ENCODE measurements at places on chromosomes 1 and 21. TPM values are rescaled to one million over a fixed set of nuclear protein-coding genes. Genes with fewer than 3 reads are reported as not detected.

- H3K4me1 ChIP-seq: no peaks in the 10 kb centered on the region
- H3K27me3 ChIP-seq: no peaks in the 10 kb centered on the region
- no peaks in the 10 kb centered on the region for H3K36me3 ChIP-seq
- DNase-seq: no peak
- no peak overlapping the region for H3K4me3 ChIP-seq
These were observed 51.2 kb downstream of the GORAB start for GRCh38 chr1:170583186-170583585.

DNA sequence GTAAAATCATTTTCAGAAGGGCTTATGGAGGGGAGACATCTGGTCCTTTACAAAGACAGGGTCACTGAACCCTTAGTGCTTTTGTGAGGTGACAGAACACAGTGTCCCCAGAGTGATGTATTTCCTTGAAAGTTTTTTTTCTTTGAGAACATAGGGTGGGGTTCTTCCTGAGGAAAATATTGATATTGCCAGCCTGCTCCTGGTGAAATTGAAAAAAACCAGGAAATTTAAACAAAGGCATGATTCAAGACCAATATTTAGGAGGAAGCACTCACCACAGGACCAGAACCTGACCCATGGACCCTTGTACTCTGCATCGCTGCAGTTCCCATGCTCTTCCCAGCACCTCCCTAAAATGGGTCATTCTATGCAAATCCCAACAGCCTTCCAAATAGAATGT, 63.7 kb downstream of the ST6GALNAC3 start:
- H3K27ac ChIP-seq: no peak overlapping the region
- H3K4me3 ChIP-seq: no peak overlapping the region
- H3K36me3 ChIP-seq: no peaks in the 10 kb centered on the region
- H3K27me3 ChIP-seq: no peaks in the 10 kb centered on the region

- no peak overlapping the region for H3K27ac ChIP-seq
- no peaks in the 10 kb centered on the region for H3K4me1 ChIP-seq
- no peak for DNase-seq
- no peak overlapping the region for H3K4me3 ChIP-seq
- H3K36me3 ChIP-seq: no peaks in the 10 kb centered on the region
These were observed 96.5 kb upstream of the CAMK1G start for GRCh38 chr1:209486861-209487593.

GRCh38 chr1:117607471-117607870, 1.6 kb downstream of the TENT5C start:
- no peak for DNase-seq
- peak overlapping the region; percentile 91 for H3K4me3 ChIP-seq
- no peaks in the 10 kb centered on the region for H3K36me3 ChIP-seq
- H3K27me3 ChIP-seq: no peaks in the 10 kb centered on the region

- no peaks in the 10 kb centered on the region for H3K36me3 ChIP-seq
- no peaks in the 10 kb centered on the region for H3K27me3 ChIP-seq
- no peak overlapping the region for H3K27ac ChIP-seq
- no peak overlapping the region for H3K4me3 ChIP-seq
These were observed 41.3 kb downstream of the ICOSLG start for GRCh38 chr21:44199448-44199847.

DNA sequence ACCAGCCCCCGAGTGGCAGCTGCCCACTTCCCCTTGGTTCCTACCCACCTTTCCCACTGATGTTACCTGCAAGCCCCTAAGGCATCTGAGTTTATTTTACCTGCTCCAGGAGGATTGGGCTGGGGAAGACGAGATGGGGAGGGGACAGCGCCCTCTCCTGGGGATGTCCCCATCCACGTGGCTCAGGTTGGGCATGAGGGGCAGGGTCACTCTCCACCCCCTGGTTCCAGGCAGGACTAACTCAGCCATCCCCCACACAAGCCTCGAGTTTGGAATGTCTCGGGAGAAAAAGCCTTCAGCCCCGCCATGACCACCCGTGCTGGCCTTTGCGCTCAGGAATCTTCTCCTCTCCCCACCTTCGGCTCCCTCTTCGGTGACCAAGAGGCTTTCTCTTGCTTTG, 90.0 kb downstream of the ARHGEF10L start:
- no peaks in the 10 kb centered on the region for H3K4me1 ChIP-seq
- no peak for DNase-seq
- peak overlapping the region; percentile 47 for H3K27ac ChIP-seq
- no peaks in the 10 kb centered on the region for H3K36me3 ChIP-seq
- H3K4me3 ChIP-seq: no peak overlapping the region
- H3K27me3 ChIP-seq: no peaks in the 10 kb centered on the region

DNA sequence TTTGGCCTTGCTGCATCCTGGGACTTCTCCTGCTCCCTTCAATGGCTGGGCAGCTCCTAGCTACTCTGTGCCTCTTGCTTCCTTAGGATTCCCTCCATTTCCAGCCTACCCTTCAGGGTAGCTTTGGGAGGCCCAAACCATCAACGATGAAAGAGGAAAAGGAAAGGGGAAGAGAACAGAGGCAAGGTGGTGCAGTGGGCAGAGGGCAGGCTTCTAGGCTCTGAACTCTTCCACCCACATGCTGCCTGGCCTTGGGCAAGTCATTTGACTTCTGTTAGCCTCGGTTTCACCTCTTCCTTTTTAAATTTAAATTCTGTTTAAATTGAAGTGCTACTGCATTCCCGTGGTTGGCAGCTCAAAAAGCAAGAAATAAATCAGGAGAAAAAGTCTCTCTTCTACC, 5.7 kb upstream of the PPM1J start:
- H3K27me3 ChIP-seq: peaks cover 2% of the 10 kb centered on the region
- no peaks in the 10 kb centered on the region for H3K36me3 ChIP-seq
- no peak overlapping the region for H3K27ac ChIP-seq
- DNase-seq: peak; percentile 25
- H3K4me3 ChIP-seq: no peak overlapping the region

DNA sequence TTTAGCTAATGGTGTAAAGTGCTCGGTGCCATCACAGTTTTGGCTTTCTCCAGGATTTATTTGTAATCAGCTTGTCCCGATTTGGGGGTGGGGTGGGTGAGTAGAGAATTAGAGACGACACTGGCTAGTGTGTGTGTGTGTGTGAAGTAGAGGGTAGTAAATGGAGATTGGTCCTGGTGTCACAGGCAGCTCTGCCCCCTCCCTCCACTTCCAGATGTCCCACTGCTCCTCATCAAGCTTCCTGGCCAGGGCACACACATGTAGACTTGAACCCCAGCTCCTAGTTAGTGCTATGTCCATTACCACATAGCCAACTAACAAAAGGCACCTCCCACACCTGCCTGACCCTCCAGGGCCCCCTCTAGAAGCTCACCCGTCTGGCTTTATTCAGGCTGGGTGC, 3.2 kb downstream of the TRNP1 start:
- peaks cover 19% of the 10 kb centered on the region for H3K4me1 ChIP-seq
- H3K27ac ChIP-seq: no peak overlapping the region
- no peak overlapping the region for H3K4me3 ChIP-seq

DNA sequence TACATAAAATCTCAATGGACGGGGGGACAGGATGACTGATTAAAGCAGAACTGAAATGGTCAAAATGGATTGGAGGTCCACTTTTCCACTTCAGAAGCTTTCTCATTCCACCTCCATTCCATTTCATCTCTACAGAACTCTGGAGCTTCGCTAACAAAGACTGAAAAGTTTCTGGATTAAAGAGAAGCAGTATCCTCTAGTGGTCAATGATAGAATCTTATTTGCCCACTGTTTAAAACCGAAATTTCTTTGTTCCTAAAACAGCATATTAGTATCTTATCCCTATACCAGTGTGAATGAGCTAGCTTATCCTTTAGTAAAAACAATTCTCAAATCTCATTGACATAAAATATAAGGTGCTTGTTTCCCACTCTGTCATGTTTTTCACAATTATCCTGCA, 890.6 kb downstream of the KCNT2 start:
- H3K4me3 ChIP-seq: no peak overlapping the region
- H3K27me3 ChIP-seq: no peaks in the 10 kb centered on the region
- H3K4me1 ChIP-seq: no peaks in the 10 kb centered on the region
- H3K36me3 ChIP-seq: no peaks in the 10 kb centered on the region
- DNase-seq: peak; percentile 39

GRCh38 chr21:21955204-21955603, 957.0 kb downstream of the NCAM2 start:
- no peak for DNase-seq
- no peak overlapping the region for H3K27ac ChIP-seq
- H3K4me3 ChIP-seq: no peak overlapping the region
- no peaks in the 10 kb centered on the region for H3K4me1 ChIP-seq

DNA sequence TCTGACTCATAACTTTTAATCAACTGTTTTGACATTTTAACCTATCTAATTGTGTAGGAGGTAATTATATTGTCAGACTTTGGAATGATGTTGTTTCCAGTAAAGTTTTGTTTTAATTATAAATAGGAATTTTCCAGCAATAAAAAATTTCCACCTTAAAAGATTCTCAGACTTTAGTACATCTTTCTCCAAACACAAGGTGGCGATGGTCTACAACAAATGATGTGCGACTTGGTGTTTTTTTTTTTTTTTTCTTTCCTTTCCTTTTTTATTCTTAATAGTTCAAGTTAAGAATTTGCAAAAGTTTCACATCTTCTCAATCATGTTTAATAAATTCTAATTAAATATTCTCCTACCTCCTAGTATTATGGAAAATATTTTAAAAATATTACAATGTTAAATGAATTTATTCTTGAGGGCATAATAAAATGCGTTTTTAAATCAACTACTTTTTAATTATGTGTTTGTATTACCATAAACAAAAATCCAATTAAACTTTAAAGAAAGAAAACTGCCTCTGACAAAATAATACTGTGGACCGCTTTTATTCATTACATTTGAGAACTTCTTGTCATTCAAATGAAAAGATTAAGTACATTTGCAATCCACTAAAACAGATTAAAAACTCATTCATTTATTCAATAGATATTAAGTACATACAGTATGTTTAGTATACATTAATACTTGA, 4.4 kb upstream of the ADAMTS1 start:
- peaks cover 3% of the 10 kb centered on the region for H3K4me1 ChIP-seq
- H3K4me3 ChIP-seq: no peak overlapping the region
- no peaks in the 10 kb centered on the region for H3K36me3 ChIP-seq
- H3K27me3 ChIP-seq: no peaks in the 10 kb centered on the region
- no peak for DNase-seq

- no peaks in the 10 kb centered on the region for H3K27me3 ChIP-seq
- H3K36me3 ChIP-seq: no peaks in the 10 kb centered on the region
- H3K4me1 ChIP-seq: peaks cover 40% of the 10 kb centered on the region
- DNase-seq: no peak
These were observed 46.9 kb downstream of the CD34 start for GRCh38 chr1:207863893-207864535.

- H3K27ac ChIP-seq: no peak overlapping the region
- peaks cover 11% of the 10 kb centered on the region for H3K4me1 ChIP-seq
- H3K36me3 ChIP-seq: no peaks in the 10 kb centered on the region
- no peak for DNase-seq
- H3K27me3 ChIP-seq: no peaks in the 10 kb centered on the region
These were observed 50.8 kb upstream of the ATP5PO start for GRCh38 chr21:33966324-33966949.

DNA sequence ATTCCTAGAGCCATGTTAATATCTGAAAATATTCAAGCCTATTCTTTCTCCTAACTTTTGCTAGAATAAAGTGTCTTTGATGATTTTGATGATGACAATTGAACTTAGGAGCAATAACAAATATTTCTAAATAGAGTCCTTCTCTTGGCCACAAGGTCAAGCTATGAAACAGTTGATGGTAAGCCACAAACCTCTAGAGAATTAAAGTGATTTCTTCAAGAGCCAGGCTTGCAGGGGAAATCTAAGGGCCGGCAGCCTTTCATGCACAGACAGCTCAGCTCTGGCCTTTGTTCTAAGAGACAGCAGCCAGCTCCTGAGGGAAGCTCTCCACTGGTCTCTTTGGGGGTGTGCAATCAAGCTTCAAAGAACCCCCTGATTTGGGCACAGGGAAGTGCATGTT, 59.0 kb downstream of the SUSD4 start:
- no peak for DNase-seq
- no peak overlapping the region for H3K27ac ChIP-seq
- no peak overlapping the region for H3K4me3 ChIP-seq
- no peaks in the 10 kb centered on the region for H3K4me1 ChIP-seq

GRCh38 chr1:96912248-96912647, 190.7 kb downstream of the PTBP2 start:
- H3K4me3 ChIP-seq: no peak overlapping the region
- H3K27me3 ChIP-seq: no peaks in the 10 kb centered on the region
- no peaks in the 10 kb centered on the region for H3K4me1 ChIP-seq

DNA sequence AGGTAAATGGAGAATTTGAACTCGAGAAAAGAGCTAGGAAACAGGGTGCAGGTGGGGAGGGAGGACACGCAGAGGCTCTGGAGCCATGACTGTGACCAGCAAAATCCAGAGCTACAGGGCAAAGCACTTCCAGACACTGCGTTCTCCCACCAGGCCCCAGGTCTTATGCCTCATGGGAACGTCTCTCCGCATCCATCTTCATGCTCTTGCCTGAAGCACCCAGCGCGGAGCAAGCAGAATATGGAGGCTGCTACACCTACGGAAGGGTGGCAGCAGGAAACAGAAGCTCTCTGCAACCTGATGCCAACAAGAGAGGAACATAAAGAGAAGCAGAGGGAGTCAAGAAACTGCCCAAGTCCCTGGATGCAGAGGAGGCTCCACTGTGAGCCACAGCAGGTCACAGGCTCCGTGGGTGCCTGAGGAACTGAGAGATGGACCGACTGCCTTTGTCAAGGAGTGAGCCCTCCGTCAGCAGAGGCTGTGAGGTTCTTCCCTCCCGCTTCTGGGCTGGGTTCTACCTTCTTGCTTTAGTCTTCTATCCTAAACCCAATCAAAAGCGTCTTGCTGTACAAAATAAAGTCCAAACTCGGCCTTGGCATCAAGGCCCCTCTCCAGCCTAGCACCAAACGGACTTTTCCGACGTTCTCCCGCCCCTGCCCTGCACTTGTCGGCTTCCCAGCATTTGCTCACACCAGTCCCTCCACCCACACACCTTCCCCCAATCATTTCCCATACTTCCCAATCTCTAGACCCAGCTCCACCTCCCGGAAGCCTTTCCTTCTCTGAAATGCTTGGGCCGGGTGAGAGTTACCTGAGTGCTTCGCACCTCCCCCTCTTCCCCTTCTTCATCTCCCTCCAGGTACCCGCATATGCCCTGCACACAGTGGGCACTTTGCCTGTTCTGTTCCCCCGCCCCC, 930 bp downstream of the DHCR24 start:
- H3K4me3 ChIP-seq: peak overlapping the region; percentile 51
- no peak overlapping the region for H3K27ac ChIP-seq
- peaks cover 4% of the 10 kb centered on the region for H3K4me1 ChIP-seq

- H3K36me3 ChIP-seq: no peaks in the 10 kb centered on the region
- no peak overlapping the region for H3K27ac ChIP-seq
- peaks cover 3% of the 10 kb centered on the region for H3K4me1 ChIP-seq
- H3K27me3 ChIP-seq: no peaks in the 10 kb centered on the region
- DNase-seq: no peak
These were observed 10.5 kb downstream of the EVI5 start for GRCh38 chr1:92774407-92774806.

The EXTL1 gene
- 0.28 TPM for total RNA-seq

The SNAPIN gene
- 46.2 TPM for total RNA-seq

The COA6 gene
- total RNA-seq: 21.2 TPM

The ALX3 gene
- total RNA-seq: not detected

The CACNA1S gene
- total RNA-seq: not detected

The TTC22 gene
- total RNA-seq: 16.5 TPM

The FCRL2 gene
- total RNA-seq: 2.5 TPM

The MATN1 gene
- total RNA-seq: 0.13 TPM

Data from kidney (tissue), 22 donors.